ENCODE measurements at places on chromosomes 3 and 15.

GRCh38 chr15:85000937-85001336 lies 19.3 kb downstream of the PDE8A start:
- DNase-seq = no peak

DNA sequence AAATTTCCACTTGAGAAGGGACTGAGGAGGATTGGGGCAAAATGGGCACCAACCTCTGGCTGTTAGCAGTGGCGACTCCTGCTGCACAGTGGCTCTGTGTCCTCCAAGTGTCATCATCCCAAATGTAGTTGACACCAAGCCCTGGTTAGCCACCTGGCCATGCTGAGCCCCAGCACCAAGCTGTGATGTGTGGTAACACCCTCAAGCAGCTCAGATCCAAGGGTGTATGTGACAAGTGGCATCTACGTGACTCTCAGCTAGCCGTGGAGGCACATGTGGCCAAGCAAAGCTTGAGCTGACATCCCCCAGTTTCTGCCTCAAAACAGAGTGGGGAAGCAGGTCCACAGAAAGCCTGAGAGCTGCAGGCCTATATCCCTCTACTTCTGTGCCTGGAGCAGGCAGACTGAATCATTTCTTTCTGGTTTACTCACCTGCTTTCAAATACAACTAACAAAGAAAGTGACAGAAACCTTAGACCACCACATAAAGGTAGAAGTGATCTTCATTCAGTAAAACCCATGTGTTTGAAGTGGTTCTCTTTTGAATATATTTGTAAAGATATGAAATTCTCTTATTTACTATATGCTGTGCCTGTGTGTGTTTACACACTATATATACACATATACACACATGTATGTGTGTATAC lies 40.0 kb downstream of the FOXP1 start:
- no peak for DNase-seq

- no peak for DNase-seq
Measured at GRCh38 chr15:63059573-63060216, 17.1 kb downstream of the TPM1 start.

- peak; percentile 48 for DNase-seq
Measured at GRCh38 chr3:187739561-187740332, 5.5 kb downstream of the BCL6 start.

DNA sequence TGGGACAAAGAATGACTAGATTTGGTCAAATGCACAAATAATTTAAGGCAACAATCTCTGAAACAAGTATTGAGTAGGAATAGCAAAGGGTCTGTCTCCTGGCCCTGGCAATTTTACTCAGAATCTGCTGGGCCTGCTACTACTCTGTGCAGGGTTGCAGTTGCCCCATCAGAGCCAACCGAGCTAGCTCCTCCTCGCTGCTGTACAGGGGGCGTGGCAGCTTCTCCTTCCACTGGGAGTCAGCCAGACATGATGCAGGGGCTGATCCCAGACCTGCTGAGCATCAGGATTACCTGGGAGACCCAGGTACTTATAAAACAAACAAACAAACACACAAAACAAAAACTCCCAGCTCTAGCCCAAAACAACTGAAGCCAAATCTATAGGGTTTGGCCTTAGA lies 30.5 kb upstream of the PXYLP1 start:
- DNase-seq = no peak

DNA sequence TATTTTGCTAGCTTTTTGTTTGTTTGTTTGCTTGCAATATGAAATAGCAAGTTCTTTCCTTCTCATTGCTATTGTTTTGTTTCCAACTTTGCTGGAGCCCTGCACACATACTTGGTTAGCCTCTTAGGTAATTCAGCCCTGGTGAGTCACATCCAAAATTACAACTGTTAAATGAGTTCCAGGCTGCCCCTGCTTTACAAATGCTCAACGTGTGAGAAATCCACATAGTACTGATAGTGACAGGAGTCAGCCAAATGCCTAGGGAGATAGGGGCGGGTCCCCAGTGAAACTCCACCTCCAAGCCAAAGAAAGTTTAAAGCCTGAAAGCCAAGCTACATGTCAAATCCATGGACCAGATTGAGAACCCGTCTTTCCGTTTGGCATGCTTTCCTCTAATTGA lies 81.3 kb upstream of the RNF7 start:
- no peak for DNase-seq

DNA sequence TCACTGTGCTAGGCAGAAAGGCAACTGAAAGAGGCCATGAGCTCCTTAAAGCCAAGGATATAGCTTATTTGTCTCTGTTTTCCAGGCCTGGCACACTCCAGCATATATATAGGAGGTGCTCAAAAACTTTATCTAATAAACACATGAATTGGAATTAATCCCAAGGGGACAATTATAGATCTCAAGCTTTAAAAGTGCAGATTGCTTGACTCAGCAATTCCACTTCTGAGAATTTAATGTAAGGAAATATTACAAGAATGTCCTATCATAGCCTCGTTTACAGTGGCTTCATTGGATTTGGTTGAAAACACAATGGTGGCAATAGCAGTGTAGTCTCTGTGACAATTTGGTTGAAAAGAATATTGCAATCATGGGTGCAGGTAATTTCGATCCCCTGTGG lies 267.3 kb downstream of the SHQ1 start:
- DNase-seq = no peak

GRCh38 chr15:40902605-40903561 lies 8.6 kb downstream of the VPS18 start:
- DNase-seq = no peak

GRCh38 chr3:183845608-183846288 lies 20.4 kb upstream of the MAP6D1 start:
- DNase-seq = no peak

Data from NCI-H2029 treated with DMSO at 0.1 percent for 48 hours (cell line).